Non-pigmented ciliary epithelial cell (primary cell): ENCODE measurements at places on chromosomes 11 and 22.

DNA sequence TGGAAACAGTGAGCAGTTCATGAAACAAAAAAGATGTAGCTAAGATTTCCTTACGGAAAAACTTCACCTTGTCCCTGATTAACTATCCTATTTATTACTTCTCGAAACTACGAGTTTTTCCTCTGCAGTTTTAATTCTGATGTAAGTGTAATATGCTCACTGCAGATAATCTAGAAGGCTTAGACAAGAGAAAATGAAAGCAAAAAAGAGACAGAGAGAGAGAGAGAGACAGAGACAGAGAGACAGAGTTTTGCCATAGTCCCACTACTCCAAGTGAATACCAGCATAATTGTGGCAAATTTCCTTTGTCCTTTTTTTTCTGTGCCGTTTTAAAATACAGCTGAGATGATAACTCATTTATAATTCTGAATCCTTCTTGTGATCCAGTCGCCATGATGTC is 24.8 kb downstream of the FSHB start:
- DNase-seq = no peak

DNA sequence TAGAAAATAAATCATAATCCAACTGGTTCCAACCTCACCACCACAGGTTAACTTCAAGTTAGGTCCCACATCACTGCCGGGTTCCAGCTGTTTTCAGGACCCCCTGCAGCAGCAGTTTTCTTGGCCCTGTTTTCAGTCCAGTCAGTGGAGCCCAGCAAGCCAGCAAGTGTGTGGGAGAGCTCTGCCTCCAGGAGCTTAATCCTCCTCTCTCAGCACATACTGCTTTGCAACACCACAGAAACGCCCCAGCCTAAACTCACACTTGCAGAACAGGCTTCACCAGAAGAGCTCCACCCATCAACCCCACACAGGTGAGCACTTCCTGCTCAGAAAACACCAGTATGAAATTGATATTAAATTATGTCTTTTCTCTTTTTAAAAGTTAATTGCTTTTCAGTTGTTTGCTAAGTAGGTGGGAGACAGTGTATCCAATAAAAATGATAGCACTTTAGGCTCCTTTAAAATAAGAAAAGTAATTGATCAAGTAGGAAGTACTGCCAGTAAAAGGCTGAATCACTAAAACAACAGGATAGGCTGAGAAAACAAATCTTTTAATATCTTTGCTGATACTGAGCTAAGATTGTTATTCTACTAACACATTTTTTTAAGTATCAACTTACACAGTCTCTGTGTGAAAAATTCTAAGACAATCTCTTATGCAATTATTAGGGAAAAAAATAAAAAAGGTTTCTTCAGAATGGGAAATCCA is 81.5 kb upstream of the TP53AIP1 start:
- DNase-seq = no peak

GRCh38 chr11:108008656-108009496 is at the start of gene CUL5:
CUL5 (plus strand) TSS chr11:108008898; CDS start chr11:108009349, 451 bp downstream.
- DNase-seq = peak; percentile 57

GRCh38 chr11:31646216-31646615 is 136.6 kb downstream of the ELP4 start:
- DNase-seq = no peak
